A549 treated with RU486 at 1 μM for 4 hours (cell line): ENCODE measurements at places on chromosomes 2 and 18. TPM values are rescaled to one million over a fixed set of nuclear protein-coding genes. Genes with fewer than 3 reads are reported as not detected.

The DNER gene
- 3.3 to 7.7 TPM (median 5.6 TPM) in 5 replicates for total RNA-seq

The SPC25 gene
- 9.7 to 21.8 TPM (median 19.9 TPM) in 5 replicates for total RNA-seq

The NXPH2 gene
- total RNA-seq, result not detected in 5 replicates

The GKN1 gene
- 0.34 to 1.2 TPM (median 0.54 TPM) in 5 replicates for total RNA-seq

The RMC1 gene
- total RNA-seq, result 12.5 to 15.5 TPM (median 14.7 TPM) in 5 replicates

The SCLY gene
- 16.8 to 23.4 TPM (median 21.1 TPM) in 5 replicates for total RNA-seq

The MSH6 gene
- total RNA-seq, result 85.8 to 121 TPM (median 92.6 TPM) in 5 replicates

The TTC32 gene
- total RNA-seq, result 7.0 to 15.6 TPM (median 12.8 TPM) in 5 replicates
